T-helper 22 cell (primary cell): ENCODE measurements at places on chromosomes 6 and 20.
A peak's percentile ranks its signal among the peaks of the same experiment; 100 is the strongest.

DNA sequence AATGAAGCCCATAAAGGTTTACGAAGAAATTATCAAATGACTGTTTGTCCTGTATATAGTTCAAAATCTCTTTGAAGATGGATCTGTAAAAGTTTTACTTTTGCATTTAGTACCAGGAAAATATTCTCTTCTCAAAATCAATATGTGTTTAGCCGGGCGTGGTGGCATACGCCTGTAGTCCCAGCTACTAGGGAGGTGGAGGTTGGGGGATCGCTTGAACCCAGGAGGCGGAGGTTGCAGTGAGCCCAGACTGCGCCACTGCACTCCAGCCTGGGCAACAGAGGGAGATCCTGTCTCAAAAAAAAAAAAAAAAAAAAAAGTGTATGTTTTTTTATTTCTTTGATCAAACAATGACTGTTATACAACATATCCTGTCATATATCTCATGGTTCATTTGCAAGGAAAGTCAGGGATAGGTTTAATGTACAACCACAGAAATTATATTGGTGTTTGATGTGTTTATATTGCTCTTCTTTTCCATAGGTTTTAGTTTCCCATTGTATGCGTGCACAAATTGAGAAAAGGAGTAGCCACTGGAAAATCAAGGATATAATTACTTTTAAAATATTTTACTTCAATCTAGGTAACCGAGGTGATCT, 40.1 kb downstream of the SOX4 start:
- DNase-seq = no peak

- DNase-seq = no peak
Measured at GRCh38 chr6:10338151-10338550, 76.7 kb downstream of the TFAP2A start.

- no peak for DNase-seq
Measured at GRCh38 chr6:10259671-10260070, 155.2 kb downstream of the TFAP2A start.

- no peak for DNase-seq
Measured at GRCh38 chr6:25511376-25511775, 140.6 kb upstream of the SCGN start.

GRCh38 chr20:695165-695866, 19.7 kb upstream of the SCRT2 start:
- no peak for DNase-seq

DNA sequence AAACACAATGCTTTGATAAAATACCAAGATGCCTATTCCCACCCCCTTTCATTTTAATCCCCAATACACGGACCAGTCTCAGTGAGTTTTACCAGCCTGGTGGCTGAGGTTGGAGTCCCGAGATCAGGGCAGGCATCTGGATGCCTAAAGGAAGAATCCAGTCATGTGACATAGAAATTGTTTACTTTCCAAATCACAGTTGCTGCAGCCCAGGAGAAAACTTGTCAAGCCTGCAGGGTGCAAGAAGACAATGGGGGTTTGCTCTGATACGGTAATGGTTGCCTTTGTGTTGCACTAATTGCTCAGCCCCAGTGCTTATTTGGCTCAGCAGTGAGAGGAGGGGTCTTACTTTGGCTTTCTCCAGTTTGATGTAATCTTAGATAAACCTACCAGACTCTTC, 308.5 kb upstream of the POU3F2 start:
- DNase-seq = no peak

- no peak for DNase-seq
Measured at GRCh38 chr6:110761371-110761770, 53.9 kb downstream of the CDK19 start.

- DNase-seq = no peak
Measured at GRCh38 chr6:149905371-149905910, 7.5 kb upstream of the RAET1E start.

DNA sequence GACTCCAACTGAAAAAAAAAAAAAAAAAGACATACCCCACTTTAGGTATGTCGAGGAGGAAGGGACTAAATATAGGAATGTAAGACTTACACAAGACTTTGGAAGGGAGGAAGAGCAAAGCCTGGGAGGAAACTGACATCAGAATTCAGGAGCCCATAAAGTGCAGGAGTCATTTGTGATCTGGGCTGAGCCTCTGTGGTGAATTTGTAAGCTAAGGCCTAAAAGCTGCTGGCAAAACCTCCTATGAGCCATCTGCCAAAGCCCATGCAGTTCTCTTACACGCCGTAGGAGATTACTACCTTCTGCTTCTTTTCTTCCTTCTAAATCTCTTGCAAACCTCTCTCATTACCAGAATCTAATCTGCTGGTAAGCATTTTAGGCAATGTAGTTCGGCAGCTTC, 52.0 kb upstream of the THEMIS start:
- DNase-seq = no peak

DNA sequence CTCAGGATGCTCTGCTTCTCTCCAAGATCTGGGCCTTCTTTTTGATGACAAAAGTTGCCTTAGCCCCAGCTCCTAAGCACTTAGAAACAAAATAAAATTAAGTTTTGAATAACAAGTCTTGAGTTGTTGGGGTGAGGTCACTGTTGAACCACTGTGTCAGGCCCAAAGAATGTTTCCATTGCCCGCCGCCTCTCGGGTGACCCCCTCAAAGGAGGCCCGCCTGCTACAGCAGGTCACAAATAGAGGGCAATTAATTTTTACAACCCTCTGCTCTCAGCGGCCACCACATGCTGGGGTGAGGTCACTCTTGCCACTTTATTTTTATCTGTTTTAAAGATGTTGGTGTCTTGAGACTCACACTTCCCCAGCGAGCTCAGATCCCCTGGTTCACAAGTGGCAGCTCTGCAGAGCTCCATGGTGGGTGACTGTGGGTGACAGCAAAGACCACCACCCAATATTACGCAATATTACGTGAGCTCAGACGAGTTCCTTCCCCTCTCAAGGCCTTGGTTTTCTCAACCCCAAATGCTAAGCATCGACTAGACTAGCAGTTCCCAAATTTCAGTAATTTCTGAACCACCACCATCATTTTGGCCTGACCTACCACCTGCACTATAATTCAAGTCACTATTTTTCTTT, 247.7 kb upstream of the PMEPA1 start:
- no peak for DNase-seq

DNA sequence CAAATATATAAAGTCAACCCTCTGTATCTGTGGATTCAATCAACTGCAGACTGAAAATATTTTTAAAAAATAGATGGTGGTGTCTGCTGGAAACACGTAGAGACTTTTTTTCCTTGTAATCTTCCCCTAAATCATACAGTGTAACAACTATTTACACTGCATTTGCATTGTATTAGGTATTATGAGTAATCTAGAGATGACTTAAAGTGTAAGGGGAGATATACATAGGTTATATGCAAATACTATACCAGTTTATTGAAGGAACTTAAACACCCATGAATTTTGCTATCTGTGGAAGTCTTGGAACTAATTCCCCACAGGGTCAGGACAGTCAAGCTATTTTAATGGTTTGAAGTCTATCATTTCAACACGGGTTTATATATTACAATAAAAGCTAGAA, 10.2 kb downstream of the HDAC2 start:
- no peak for DNase-seq

DNA sequence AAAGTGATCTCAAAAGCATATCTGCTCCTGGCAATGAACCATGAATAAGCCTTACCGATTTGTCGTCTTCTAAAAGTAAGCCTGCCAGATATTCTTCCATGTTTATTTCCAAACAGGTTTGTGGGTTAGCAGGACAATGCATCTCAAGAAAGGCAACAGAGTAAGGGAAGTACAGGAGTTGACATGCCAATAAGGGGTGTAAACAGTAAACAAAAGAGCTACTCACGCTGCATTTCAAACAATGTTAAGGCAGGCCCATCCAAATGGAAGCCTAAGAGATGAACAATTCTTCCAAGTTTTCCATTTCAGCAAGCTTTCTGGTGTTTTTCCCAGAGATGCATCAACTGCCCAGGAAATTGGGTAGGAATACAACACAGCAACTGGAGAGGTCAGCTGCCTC, 27.8 kb upstream of the CRIP3 start:
- no peak for DNase-seq

DNA sequence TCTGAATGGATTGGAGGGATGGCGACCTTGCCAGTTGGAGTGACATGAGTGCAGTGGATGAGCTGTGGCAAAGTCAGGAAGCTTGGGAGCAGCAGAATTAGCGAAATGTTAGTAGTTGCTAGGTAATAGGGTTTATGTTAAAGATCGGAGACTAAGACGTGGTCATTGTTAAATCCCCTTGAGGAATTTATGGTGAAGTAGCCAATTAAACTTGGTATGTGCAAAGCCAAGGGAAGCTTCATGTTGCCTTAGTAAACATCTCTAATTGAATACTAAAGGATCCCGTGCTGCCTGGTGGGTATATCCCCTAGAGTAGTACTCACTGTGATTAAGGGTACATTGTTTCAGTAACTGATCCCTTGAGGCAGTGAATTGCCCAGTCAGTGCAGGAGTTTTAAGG, 106.0 kb downstream of the PRIM2 start:
- DNase-seq = no peak

DNA sequence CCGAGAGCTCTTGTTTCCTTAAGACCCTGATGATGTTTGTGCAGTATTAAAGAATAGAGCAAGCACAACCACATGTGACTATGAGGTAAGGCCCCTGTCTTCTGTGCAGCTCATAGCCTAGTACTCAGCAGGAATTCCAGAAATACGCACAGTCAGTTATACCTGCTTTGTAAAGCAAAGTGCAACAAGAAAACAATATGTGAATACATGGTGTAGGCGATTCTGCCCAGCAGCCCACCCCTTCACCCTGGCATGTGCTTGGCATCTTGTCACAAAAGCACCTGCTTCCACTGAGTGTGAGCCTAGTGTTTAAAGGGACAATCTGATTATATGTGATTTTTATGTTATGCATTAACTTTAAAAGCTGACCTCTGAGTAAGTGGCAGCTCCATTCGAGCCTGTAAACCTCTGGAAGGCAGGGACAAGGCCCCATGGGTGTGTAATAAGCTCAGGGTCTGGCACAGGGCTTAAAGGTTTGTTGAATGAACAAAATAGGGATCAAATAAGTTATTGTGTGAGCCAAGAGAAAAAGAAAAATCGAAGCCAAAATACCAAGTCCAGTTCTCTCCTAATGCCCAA, 148.7 kb downstream of the DOK5 start:
- DNase-seq = no peak

DNA sequence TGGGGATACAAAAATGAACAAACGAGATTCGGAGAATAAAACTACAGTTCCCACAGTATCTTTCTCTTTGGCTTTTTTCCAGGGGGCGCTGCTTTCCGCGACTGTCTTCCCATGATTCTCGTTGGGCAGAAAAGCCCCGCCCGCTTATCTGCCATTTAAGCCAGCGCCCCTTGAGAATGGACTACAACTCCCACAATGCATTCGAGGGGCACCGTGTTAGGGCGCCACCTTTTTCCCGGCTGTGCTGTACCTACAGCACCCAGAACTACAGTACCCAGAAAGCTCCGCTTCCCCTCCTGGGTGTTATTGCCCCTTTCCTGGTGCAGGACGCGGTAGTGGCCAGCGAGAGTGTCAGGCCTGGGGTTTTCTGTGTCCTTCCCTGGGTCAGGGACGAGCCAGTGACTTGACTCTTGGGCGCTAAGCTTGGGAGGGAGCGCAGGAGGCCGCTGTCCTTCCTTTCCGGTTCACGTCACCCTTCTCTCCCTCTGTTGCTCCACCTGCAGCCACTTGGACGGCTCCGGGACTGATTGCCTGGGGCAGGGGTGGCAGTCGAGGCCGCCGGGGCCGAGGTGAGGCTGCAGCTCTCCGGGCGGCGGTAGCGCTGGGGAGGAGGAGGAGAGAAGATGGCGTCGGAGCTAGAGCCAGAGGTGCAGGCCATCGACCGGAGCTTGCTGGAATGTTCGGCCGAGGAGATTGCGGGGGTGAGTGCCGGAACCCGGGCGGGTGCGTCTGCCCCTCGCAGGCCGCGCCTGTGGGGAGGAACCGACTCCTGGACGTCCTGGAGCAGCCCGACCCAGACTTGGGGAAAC, at the start of gene UBR2:
UBR2 (plus strand) TSS at position 333 of the 809 bp plus-strand sequence; CDS start at position 624, 291 bp downstream.
- DNase-seq = peak; percentile 92

DNA sequence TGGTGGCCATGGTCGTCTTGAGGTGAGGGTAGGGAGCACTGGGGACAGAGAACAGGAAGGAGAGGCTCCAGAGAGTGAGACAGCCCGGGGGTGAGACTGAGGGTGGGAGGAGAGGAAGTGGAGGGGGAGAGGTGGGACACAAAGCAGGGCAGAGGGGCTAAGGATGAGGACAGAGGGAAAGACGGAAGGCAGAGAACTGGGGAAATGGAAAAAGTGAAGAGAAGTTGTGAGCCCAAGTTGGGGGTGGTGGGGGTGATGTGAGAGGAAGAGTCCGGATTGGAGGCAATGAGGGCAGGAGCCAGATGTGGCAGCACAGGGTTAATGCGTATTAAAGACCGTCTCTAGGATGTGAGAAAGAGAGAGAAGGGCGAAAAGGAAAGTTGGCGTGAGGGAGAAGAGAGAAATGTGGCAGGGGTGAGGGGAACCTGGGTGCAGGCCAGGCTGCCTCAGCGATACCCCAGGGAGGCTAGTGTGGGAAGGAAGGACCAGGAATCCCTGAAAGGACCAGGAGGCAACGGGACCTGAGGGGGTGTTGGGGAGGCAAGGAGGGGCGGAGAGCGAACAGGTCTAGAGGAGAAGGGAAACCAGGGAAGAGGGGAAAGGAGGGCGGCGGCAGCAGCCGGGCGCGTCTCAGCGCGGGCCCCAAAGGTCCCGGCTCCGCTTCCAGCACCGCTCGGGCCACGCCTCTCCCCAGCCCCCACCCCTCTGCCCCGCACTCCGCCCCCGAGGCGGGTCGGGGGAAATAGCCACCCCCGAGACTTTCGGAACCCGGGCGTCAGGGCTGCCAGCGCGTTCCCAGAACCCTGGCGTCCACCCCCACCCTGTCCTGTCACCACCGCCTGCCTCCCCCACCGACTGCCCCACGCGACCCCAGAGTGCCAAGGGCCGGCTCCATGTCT, at the start of gene PPP1R18:
PPP1R18 (minus strand) TSS at position 637 of the 899 bp plus-strand sequence; CDS start at position 10, 627 bp downstream.
- peak; percentile 74 for DNase-seq

DNA sequence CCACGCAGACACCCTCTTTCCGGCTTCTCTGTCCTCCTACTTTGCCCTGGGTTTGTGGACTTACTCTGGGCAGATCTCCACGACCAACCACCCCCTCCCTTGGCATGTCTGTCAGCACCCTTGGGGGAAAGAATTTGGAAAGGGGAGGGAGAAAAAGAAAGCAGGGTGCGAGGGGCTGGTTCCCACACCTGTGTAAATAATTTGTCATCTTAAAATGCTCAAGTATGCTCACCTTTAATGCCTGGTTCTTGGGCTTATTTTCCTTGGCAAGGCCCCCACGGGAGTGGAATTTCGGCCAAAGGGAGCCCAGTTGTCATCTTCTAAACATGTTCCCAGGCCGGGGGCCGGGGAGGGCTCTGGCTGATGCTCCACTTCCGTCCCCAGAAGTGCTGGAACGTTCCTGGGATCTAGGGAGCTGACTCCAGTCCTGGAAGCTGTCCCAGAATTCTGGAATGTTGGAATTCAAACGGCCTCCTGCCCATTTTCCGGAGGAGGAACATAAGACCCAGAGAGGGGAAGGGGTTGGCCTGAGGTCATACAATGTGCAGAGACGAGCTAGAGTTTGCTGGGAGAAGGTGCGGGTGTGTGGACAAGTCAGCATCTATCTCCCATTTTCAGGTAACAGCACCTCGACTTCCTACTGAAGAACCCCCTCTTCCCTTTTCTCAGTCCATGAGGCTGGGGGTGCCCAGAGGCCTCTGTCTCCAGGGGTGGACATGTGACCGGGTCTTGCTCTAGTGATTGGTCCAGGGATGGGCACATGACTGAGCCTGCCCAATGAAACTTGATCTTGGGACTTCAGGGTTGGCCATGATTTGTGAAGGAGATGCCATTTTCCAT, 122.3 kb downstream of the CEBPB start:
- DNase-seq = no peak

- DNase-seq = no peak
Measured at GRCh38 chr6:53309059-53309900, 39.5 kb downstream of the ELOVL5 start.

GRCh38 chr6:151671195-151671594, 136.3 kb upstream of the ESR1 start:
- DNase-seq = no peak
